NCI-H2029 treated with DMSO at 0.1 percent for 48 hours (cell line): ENCODE measurements at places on chromosomes 1 and 21.
A peak's percentile ranks its signal among the peaks of the same experiment; 100 is the strongest.

- DNase-seq = no peak
Measured at GRCh38 chr1:41983451-41983850, 64.7 kb upstream of the HIVEP3 start.

- no peak for DNase-seq
Measured at GRCh38 chr1:43573066-43573800, 42.5 kb downstream of the PTPRF start.

GRCh38 chr21:41032541-41032940 lies 135.4 kb upstream of the BACE2 start:
- no peak for DNase-seq

DNA sequence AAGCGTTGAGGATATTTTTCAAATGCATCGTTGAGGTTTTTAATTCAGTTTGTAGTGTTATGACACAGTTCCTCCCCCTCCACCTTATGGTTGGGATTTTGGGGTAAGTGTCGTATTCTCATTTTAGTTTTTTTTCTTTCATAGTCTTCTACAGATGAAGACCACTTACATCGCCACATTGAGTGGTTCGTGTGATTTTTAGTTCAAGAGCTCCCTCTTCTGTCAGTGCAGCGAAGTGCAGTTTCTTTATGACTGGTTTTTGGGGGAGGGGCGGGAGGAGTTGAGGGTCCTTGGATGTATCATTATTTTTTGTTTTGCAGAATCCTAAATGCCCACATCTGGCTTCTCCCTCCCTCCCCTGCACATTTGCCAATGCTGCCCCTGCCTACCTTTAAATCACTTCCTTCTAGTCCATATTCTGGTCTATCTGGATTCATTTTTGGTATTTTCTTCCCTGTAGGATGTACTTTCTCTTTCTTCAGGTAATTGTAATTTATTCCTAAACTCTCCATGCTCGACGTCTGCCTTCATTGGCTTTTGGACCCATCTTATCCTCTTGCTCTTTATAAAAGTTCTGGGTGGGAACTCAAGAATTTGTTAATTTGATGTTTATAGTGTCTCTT lies 433.1 kb downstream of the CAMTA1 start:
- peak; percentile 45 for DNase-seq

DNA sequence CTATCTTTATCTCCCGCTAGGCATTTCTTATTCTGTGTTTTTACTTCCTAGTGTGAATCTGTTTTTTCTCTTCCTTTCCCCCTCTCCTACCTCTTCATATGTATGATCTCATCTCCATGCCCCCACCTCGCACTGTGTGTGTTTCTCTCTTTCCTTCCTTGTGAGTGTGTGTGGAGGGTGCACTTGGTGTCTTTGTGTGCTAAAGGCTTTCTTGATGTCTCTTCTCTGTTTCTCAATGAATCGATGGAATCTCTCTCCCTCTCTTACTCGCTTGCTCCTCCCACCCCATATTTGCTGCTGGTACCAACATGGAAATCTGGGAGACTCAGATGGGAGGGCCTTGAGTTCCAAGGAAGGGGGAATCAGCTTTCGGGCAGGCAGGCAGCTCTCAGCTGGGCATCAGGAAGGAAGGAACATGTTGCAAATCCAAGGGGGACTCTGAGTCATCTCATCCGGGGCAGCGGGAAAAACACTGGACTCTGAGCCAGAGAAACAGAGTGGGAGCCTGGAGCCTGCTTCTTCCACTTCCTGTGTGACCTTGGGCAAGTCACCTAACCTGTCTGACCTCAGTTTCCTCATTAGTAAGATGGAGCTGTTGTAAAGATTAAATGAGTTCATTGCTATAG lies 147.5 kb downstream of the PTPRU start:
- no peak for DNase-seq

DNA sequence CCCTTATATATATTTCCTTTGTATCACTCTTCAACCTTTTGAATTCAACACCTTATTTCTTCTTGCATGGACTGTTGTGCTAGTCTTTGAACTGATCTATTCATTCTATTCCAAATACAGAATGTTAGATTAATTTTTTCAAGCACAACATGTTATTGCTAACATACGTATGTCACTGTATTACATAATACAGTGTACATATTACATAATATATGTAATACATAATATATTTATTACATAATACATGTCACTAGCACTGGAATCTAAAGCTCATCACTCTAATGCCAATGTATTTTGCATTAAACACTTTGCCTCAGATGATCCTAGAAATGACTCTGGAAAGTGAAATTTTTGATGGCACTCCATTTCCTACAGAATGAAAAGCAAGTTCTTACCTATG lies 59.8 kb downstream of the LRRC8D start:
- DNase-seq = no peak

DNA sequence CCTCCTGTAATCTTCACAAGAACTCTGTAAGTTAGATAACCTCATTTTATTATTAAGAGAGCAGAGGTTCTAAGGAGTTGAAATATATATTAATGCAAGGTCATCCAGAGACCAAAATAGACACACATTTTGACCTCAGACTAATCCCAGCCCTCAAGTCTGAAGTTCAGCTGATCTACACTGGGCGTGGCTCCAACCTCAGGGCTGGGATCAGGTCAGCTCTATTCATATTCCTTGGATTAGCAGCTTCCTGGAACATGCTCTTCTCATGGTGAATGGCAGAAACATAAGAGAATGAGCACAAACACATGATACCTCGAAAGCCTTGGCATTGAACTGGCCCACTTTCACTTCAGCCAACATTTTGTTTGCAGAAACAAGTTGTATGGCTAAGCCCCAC lies 200.8 kb upstream of the ST6GALNAC5 start:
- no peak for DNase-seq
